ENCODE measurements at places on chromosomes 6 and 20.

- DNase-seq, result no peak
Observed at GRCh38 chr20:3994125-3994524, 21.2 kb downstream of the RNF24 start.

DNA sequence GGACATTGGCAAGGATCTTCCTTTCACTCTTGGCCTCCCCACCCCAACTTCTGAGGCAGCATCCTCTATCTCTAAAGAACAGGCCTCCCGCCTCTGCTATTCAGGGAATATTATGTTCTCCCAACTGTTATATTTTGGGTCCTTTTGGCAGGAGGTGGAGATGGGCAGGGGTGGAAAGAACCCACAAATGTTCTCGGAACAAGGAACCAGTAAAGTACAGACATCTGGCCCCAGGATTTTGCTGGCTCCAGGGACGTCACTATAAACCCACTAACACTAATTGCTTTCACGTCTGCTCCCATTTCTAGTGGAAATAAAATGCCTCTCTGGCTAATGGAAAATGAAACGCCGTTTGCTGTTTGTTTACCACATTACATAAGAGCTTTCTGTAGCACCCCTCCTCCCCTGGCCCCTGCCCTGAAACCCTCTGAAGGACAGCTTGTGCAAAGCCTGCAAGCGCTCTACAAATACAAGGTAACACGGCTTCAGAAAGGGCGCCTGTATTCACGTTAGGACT is 77.7 kb upstream of the TBC1D7 start:
- no peak for DNase-seq

DNA sequence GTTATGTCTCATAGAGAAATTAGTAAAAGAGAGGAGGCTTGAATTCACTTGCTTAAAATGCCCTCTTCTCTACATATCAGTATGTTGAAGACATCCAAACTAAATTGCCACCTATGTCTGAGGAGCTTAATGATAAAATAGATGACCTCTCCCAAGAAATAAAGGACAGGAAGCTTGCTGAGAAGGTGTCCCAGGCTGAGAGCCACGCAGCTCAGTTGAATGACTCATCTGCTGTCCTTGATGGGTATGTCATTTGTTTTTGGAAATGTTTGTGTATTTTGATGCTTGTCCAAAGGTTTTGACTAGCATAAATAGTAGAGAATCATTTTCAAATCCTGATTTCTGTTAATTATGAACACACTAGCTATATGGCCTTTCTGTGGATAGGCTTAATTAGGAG is 307.7 kb downstream of the ARHGAP18 start:
- DNase-seq, result no peak

GRCh38 chr6:157800420-157801237 is 22.4 kb upstream of the SNX9 start:
- DNase-seq, result peak; percentile 17

- DNase-seq, result no peak
Observed at GRCh38 chr20:57481281-57481711, 43.6 kb downstream of the CTCFL start.

DNA sequence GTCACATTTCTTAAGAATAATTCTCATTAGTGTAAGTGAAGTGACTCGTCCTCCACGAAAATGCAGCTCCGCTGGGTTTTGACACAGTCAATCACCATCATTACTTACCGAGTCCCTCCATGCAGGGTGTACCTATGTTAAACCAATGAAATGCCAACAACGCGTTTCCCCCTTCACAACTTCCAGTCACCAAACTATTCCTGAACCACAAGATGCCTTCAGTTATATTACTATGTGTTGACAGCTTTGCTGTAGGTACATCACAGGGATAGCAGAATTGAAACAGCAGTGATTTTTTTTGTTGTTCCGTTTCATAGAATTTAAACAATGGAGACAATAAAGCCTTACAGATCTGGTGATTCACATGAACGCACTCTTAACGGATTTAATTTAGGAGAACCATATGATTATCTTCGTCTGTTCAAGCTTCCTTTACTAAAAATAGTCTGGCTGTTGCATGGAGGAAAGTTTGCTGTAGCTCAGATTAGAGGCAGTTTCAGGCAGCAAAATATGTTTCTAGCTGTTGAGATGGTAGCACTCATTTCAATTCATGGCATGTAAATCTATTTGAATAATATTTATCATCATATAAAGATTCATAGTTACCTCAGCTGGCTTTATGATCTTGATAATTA is 652.8 kb downstream of the PRKN start:
- DNase-seq, result no peak

- no peak for DNase-seq
Observed at GRCh38 chr20:14724468-14724867, 387.1 kb upstream of the FLRT3 start.

- no peak for DNase-seq
Observed at GRCh38 chr6:136752554-136752953, 39.7 kb downstream of the MAP3K5 start.

DNA sequence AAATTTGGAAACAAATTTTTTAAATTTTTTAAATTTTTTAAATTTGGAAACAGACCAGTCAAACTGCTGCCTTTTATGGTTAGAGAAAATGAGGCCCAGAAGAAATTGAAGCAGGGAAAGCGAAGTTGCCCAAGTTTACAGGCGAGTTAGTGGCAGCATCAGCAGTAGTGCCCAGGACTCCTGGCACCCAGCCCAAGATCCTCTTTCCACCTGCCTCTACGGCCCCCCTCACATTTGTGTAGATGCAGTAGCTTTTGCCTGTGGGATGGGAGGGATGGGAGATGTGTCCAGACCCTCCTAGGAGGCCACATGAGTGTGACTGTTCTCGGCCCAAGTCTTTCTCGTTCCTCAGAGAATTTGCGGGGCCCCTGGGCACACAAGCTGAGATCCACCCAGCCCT is 49.8 kb downstream of the HNF4A start:
- DNase-seq, result no peak

DNA sequence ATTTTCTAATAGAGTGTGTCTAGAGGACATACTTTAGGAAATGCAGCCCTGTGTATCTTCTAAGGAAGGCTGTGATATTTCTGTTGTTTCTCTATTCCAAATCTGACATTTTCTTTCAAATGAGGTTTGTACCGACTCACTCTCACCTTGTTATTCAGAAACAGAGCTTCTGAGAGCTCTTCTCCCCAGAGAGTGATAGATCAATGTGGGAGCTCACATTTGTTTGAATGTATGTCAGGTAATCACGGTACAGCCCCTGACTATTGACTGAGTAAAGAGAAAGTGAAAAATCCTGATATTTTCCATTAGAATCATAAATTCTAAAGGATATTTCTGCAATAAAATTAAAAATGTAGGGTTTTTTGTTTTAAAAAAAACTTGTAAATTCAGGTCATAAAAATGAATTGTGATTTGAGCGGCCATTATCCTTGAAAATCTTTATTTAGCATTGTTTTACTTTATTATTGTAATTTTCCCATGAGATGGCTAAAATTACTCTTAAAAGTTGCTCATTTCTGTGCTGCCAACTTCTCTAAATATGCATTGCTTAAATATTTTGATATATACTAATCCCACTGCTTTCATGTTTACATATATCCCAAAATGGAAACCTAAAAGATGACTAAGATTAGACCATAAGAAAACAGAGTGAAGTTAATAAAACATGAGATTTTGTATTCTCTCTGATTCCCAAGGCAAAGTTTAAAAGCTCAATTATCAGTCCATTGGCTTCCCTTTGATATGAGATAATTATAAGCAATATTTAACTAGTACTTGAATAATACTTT is 1226.8 kb upstream of the CITED2 start:
- DNase-seq, result no peak

DNA sequence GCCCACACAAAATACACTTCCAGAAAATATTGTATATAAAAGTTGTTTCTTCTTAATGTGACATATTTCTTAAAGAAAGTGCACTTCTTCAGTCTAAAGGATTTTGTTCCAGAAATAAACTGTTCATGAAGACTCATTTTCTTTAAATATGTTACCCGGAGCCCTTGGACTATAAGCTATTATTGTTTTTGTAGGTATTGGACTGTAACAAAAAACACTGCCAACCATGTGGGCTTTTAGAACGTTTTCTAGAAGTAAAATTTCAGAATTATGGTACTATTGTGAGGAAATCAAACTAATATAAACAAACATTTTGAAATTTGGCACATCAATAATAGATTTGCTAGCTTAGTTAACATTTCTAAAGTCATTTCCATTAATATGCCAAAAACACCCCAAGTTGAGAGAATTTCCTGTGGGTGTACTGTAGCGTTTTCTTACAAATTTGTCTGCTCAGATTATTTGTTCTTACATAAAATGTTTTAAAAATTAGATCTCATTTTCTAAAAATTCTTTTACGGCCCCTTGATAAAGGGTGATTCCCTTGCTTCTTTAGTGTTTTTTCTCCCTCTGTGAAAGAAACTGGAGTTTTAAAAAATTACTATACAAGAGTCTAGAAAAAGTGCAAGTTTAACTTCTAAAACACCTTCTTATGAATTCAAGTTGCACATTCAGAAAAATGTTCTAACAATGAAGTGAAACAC is 3.4 kb downstream of the NKX2-4 start:
- no peak for DNase-seq

GRCh38 chr20:1626528-1627199 is 6.9 kb upstream of the SIRPB1 start:
- no peak for DNase-seq

GRCh38 chr6:39339868-39340550 is 17.5 kb upstream of the KCNK16 start:
- no peak for DNase-seq

GRCh38 chr20:8196096-8196495 is 64.0 kb downstream of the PLCB1 start:
- DNase-seq, result no peak

DNA sequence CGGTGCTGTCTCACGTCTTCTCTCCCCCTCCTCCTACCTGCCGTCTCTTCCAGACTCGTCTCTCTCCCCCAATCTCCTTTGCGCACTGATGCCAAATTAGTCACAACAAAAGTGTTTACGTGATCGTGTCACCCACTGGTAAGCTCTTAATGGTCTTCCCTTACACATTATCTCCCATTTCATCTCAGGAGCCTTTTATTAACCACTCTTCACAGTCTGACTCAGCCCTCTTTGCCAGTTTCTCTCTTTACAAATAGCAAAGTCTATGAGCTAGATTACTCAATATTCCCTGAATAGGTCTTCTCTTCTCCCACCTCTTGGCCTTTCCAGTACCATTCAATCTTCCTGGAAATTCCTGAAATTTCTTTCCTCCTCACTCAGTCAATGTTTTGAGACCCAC is 247.0 kb downstream of the ESR1 start:
- no peak for DNase-seq

DNA sequence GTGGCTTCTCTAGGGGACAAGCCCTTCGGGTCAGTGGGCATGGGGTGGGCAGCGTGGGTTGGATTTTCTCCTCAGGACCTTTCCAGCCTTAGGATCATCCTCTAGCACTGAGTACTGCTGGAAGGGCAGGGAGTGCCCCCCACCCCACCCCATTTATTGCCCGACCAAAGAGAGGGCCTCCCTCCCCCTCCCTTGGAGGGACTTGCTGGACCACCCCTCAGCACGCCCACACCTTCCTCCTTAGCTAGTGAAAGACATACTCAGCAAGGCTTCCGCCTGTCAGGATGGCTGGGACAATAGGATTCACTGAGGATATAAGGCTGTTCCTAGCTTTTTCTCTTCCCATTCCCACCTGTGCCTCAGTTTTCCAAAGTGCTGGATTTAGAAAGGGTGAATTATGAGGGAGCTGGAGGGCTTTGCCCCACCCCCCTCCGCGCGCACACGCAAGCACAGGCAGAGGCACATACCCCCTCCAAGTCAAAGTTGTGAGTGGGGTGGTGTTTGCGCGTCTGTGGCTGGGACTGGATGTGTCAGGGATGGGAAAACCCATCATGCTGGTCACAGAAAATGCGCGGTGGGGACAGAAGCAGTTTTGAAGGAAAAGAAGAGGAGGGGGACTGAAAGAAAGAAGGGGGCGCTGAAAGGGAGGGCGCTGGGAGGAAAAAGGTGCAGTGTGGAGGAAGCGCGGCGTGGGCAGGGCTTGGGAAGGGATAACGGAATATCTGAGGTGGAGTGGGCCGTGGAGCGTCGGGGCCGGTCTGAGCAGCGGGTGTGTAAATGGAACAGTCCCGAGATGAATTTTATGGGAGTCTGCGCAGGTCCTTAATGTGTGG is 693 bp upstream of the SLC29A1 start:
- DNase-seq, result peak; percentile 19

DNA sequence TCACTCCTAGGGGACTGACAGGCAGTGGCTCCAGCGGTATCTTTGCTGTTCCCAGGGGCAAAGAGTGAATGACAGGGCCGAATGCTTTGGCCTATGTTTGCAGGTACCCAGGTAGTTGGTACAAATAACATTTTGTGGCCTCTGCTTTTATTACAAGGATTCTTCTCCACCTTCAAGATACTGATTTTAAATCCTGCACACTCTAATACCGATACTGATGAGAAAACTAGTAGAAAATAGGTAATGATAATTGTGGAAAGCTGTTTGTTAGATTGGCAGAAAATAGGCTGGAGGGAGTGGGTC is 772 bp downstream of the HINT3 start:
- DNase-seq, result no peak

DNA sequence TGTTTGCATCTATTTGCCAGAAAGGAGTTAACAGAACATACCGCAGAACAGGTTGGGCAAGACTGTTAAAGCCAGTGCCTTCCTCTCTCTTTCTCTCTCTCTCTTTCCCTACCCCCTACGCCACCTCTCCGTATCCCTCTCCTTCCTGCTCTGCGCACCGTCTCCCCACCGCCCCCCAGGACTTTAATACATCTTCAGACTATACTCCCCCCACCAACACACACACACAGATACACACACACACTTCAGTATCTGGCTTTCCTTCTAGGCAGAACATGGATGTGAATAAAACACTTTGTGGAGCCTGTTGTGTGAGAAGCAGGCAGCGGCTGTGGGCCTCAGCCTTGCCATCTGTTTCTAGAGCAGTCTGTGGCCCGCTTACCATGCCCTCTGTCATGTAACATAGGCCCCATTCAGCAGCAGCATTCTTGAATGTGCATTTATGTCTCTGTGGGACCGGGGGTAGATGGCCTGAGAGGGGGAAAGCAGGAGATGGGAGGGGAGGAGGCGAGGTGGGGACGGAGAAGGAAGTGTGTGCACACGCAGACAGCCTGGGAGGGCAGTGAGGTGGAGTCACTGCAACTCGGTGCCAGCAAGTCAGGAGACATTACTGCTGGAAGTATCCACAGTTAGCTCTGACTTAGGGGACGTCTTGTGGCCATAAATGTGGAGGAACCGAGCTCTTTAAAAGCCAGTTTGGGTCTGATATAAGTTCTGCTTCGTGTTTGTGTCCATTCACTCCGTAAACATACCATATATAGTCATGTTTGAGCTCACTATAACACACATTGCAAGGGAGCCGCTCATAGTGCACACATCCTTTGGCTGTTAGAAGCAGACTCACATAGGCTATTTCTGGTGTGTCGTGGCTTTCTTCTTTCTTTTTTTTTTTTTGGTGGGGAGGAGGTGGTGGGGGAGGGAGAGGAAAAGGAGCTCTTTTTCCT is 38.4 kb downstream of the RREB1 start:
- DNase-seq, result no peak

GRCh38 chr20:44714701-44715498 is at the start of gene CCN5:
CCN5 (plus strand) TSS chr20:44715369; CDS start chr20:44715391, 22 bp downstream.
- no peak for DNase-seq

DNA sequence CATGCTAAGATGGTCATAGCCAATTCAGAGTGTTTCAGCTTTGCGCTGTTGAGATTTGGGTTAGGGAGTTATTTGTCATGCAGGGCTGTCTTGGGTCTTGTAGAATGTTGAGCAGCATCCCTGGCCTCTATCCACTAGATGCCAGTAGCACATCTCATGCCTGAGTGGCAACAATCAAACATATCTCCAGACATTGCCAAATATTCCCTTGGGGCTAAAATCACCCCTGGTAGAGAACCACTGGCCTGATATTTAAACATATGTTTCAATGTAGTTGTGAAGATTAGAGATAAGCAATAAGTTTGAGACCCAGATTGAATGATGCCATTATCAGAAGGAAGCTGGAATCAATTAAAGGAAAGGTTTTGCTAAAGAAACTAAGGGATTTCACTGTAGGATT is 463.3 kb downstream of the DOK5 start:
- DNase-seq, result no peak

Data from stimulated activated CD4-positive, alpha-beta T cell treated with anti-CD3 and anti-CD28 coated beads, Interleukin-12 subunit alpha, Interleukin-12 subunit beta, amount 100 ng/mL, for 4 hours (primary cell).